ENCODE measurements at places on chromosomes 4 and X.

- DNase-seq = no peak
These were observed 27.4 kb downstream of the KLF3 start for GRCh38 chr4:38691251-38692008.

GRCh38 chrX:115561605-115562479, 868 bp downstream of the PLS3 start:
- no peak for DNase-seq

- no peak for DNase-seq
These were observed 30.3 kb downstream of the OTC start for GRCh38 chrX:38382663-38383062.

GRCh38 chr4:145035494-145036136, 62.4 kb downstream of the ANAPC10 start:
- DNase-seq = no peak

DNA sequence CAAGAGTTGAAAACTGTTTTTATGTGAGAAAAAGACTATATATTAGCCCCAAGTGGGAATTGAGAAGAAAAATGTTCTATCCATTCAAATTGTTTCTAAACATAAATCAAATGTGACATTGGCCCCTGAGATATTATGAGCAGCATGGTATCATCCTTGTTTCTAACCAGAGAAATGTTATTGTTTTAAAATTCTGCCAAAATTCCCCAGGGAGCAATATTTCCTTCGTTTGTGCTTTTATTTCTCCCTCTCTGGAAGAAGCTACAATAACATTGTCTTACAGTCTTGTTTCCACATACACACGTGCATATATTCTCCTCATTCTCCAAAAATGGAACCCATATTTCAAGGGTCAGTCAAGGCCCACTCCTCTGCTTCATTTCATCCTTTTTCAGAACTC, 46.7 kb downstream of the MAGEB17 start:
- no peak for DNase-seq

DNA sequence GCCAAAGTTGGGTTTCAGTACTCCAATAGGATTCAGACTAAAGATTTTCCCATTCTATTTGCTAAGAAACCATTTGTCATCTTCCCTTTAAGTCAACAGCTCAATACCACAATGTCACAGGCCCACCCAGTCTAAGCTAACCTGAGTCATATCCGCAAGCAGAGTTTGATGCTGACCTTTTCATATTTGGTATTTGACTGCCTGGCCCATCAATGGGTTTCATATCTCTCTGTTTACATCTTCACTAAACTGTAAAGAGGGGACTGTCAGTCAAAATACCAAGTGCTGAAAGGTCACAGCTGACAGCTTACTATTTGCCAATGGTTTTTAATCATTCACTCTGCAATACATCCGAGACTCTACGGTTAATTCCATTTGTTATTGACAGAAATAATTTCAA, 707.5 kb upstream of the ACTRT1 start:
- DNase-seq = no peak

DNA sequence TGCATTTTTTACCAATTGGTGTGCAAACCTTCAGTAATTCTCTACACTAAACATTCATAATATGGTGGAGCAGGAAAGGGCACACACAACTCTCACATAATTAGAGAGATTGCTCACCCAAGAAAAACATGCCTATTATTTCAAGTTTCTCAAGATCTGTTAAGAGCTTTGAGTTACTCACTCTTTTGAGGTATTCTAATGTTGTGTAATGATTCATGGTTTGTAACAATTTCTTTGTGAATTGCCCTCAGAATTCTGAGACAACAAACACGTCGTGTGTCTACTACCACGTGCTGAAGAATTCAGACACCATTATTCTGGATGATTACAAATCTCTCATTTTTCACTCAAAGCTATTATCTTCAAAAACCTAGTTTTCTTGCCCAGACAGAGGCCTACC, 82.8 kb downstream of the PDGFC start:
- DNase-seq = no peak

- no peak for DNase-seq
These were observed 325.3 kb upstream of the RASGEF1B start for GRCh38 chr4:81796790-81797528.

DNA sequence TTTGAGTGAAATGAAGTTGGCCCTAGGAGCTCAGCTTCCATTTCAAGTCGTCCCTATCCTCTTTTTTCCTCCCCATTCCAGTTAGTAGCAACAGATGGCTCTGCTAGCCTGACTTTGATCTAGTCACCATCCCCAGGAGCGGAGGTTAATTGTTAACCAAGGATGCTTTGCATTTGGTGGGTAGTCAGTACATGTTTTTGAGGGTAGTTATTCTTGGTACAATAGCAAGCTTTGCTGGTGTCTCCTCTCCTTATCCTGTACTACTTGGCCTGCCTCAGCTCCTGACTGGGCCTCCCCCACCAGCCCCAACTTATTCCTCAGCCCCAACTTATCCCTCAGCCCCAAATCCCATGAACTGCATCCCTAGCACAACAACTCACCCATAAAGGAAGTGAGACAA, 14.8 kb upstream of the RTL5 start:
- DNase-seq = no peak

- no peak for DNase-seq
These were observed 150.5 kb downstream of the ARSF start for GRCh38 chrX:3191796-3192195.

DNA sequence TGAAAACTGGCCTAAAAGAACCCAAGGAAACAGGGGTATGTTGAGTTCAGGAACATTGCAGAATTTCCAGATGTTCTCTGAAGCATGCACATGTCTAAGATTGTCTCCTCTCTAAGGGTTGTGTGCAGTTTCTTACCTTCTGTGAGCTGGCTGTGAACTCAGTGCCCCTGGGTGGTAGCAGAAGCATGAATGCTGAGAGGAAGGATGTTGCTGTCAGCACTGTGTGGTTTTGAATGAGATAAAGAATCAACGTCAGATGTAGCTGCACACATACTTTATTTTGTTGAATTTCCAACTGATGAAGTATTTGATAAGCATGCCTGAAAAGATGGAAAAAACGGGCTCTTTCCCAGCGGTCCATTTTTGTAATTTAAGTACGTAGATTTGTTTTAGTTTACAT, 23.8 kb upstream of the CD38 start:
- no peak for DNase-seq

GRCh38 chr4:168483811-168484210, 3.5 kb upstream of the DDX60L start:
- no peak for DNase-seq

DNA sequence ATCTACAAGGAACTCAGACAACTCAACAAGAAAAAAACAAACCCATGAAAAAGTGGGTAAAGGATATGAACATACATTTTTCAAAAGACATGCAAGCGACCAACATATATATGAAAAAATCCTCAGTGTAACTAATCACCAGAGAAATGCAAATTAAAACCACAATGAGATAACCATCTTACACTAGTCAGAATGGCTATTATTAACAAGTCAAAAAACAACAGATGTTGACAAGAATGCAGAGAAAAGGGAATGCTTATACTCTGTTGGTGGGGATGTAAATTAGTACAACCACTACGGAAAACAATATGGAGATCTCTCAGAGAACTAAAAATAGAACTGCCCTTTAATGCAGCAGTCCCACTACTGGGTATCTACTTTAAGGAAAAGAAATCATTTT, 12.1 kb downstream of the NIPAL1 start:
- DNase-seq = no peak

DNA sequence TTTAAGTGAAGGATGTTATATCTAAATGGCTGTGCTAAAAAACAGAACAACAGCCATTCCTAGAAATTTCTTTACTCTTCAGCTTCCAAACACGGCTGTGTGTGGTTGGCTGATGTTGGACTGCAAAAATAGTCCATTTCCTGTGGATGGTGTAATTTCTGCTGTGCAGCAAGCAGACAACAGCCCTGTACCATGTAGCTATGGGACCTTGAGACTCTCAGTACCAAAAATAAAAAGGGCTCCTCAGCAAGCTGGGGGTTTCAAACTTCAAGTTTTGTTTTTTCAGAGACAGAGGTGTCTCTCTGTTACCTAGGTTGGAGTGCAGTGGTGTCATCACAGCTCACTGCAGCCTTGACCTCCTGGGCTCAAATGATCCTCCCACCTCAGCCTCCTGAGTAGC, 18.1 kb downstream of the CD40LG start:
- DNase-seq = no peak

GRCh38 chr4:54727346-54727745, 69.6 kb downstream of the KIT start:
- no peak for DNase-seq

Measured in NCI-H2171 treated with DMSO at 0.1 percent for 48 hours (cell line).